ENCODE measurements at places on chromosomes 6 and 20.

- no peak for DNase-seq
Measured at GRCh38 chr6:5211492-5211891, 49.3 kb downstream of the LYRM4 start.

- DNase-seq: no peak
Measured at GRCh38 chr6:115885636-115886366, 174.9 kb downstream of the FRK start.

GRCh38 chr6:42046464-42047212 lies 3.7 kb upstream of the TAF8 start:
- no peak for DNase-seq

DNA sequence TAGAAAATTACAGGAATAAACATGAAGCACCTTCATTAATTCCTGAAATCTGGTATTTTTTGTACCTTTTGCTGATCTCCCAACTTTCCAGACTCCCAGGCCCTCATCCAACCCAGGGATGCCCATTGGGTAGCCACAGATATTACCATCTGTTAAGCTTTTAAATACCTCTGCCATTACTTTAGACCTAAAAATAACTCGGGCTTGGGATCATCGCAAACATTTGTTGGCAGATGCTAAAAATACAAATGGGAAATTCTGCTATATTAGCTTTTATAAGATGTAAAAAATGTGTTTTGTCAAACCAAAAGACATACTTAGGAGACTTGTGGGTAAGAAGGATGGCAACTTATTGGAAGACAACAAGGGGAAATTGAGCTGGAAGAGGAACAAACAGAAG lies 376.1 kb downstream of the CENPW start:
- DNase-seq: no peak

DNA sequence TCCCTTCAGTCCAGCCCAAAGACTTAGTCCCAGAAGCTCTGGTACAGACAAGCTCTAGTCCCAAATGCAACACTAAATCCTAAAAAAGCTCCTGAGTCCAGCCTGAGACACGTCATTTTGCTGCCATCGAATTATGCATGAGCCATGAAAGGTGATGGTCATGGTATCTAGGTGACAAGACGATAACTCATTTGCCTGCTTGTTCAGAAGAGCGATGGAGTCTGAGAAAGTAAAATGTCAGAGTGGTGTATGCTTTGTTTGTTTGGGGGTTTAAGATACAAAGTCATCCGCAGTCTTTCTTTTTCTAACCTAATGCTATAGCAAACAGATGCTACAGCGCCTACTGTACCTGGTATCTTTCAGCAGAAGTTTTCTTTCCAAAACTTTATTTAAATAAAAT lies 54.7 kb downstream of the SLC23A2 start:
- DNase-seq: no peak

DNA sequence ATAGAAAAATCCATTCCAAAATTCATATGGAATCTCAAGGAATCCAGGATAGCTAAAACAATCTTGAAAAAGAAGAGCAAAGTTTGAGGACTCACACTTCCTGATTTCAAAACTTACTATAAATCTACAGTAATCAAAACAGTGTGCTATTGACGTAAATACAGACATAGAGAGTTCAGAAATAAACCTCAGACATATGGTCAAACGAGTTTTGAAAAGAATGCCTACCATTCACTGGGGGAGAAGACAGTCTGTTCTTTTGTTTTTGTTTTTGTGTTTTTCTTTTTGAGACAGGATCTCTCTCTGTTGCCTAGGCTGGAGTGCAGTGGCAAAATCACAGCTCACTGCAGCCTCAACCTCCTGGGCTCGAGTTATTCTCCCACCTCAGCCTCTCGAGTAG lies 25.3 kb upstream of the PROKR2 start:
- no peak for DNase-seq

- DNase-seq: no peak
Measured at GRCh38 chr6:3654898-3655297, 96.6 kb downstream of the PXDC1 start.

DNA sequence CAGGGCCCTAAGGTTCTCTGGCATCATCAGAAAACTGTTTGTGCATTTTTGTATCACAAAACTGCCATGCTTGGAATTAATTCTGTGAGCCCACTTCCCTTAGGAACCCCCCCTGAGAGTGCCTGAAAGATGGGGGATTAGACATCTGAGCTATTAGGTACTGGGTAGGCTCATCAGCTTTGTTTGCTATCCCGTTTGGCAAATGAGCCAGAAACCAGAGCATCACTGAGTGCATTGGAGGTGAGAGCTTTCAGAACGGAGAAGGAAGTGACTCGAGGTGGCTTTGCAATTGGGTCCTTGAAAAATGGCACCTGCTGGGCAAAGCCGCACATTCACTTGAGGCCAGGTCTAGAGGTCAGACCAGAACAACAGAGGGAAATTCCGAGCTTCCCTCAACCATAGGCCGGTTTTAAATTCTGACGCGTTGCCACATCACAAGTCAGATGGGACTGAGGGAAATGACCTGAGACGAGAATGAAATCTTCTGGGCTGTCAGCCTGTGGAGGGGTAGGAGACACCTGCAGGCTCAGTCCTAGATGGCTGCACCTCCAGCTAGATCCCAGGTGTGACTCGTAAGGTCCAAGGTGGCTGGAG lies 8.4 kb upstream of the GLP1R start:
- DNase-seq: no peak

- no peak for DNase-seq
Measured at GRCh38 chr20:62830251-62830650, 13.4 kb downstream of the COL9A3 start.

Measured in stimulated activated CD4-positive, alpha-beta T cell treated with anti-CD3 and anti-CD28 coated beads, Interleukin-2, amount 100 ng/mL, for 24 hours (primary cell).